ENCODE measurements at places on chromosomes 5 and 9. TPM values are rescaled to one million over a fixed set of nuclear protein-coding genes. Genes with fewer than 3 reads are reported as not detected.

DNA sequence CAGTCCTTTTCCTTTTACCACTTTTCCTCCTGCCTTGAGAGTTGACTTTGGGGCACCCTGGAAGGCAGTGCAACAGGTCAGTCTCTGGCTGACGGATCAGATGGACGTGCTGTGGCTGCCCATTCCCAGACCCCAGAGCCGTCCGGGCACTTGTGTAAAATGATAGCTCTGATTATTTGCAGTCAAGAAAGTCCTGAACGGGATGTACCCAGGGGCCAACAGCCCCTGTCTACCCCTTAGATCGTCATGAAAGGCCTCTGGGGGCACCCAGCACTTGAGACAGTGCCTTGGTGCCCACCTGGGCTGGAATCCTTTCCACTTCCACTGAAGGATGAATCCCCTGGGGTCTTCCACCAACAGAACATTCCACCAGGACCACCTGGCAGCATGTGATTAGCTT is 17.7 kb upstream of the ANGPTL2 start:
- DNase-seq, result peak; percentile 9

The IQGAP2 gene
- total RNA-seq, result 14.9 TPM

GRCh38 chr9:124779368-124780059 is 2.6 kb downstream of the OLFML2A start:
- peak; percentile 63 for DNase-seq

DNA sequence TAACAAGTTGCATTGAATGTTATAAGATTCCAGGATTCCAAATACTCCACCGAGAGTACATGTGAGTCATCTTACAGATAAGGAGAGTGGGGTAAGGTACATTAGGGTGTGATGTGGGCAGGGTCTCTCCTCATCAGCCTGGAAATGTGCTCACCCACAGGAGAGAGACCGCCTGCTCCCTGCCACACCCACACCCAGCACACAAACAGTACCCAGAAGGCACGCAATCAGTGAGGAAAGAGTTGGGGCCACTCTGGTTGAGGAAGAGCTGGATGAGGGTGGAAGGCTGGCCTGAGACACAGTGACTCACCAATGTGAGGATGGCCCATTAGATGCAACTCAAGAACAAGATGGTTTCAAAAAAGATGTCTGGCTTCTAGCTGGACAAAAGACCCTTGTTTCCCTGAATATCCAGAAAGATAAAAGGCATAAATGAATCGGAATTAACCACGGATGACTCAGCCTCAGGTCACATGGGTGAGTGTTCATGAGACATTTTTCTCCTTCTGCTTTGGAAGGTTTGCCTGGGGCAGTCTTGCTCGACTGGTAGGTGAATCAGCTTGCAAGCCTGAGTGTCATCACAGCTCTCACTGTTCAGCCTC is 51.1 kb upstream of the LHFPL2 start:
- no peak for DNase-seq

The PTGER4 gene
- total RNA-seq, result 43.7 TPM

The WNK2 gene
- total RNA-seq, result 192 TPM

The C5orf58 gene
- total RNA-seq, result not detected

The COX7C gene
- total RNA-seq, result 2,399 TPM

The NUTM2F gene
- not detected for total RNA-seq

The REEP2 gene
- 6.2 TPM for total RNA-seq

Measured in heart left ventricle (tissue), 16 donors.